A172 (cell line): ENCODE measurements at places on chromosomes 6 and 20. TPM values are rescaled to one million over a fixed set of nuclear protein-coding genes. Genes with fewer than 3 reads are reported as not detected.
A peak's percentile ranks its signal among the peaks of the same experiment; 100 is the strongest.

The BTNL2 gene
- total RNA-seq, result not detected in 2 replicates

The OR2B6 gene
- not detected in 2 replicates for total RNA-seq

DNA sequence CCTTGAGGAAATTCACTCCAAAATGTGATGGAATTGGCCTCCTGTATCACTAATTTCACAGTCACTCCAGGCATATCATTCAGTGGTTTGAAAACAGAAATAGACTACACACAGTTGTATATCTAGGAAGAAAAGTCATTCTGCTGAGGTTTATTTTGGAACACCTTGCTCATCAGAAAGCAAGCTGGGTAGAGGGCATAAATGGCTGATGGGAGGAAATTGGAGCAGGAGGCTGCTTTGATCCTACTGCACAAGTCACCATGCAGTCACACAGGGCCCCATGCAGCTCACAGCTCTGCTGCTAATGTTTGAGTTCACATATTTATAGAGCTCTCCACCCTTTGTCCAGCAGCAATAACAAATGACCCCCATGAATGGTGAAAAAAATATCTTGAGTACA, 12.3 kb downstream of the NHLRC1 start:
- no peak for DNase-seq

- DNase-seq, result no peak
Observed at GRCh38 chr20:46704714-46705377, 4.6 kb upstream of the SLC2A10 start.

DNA sequence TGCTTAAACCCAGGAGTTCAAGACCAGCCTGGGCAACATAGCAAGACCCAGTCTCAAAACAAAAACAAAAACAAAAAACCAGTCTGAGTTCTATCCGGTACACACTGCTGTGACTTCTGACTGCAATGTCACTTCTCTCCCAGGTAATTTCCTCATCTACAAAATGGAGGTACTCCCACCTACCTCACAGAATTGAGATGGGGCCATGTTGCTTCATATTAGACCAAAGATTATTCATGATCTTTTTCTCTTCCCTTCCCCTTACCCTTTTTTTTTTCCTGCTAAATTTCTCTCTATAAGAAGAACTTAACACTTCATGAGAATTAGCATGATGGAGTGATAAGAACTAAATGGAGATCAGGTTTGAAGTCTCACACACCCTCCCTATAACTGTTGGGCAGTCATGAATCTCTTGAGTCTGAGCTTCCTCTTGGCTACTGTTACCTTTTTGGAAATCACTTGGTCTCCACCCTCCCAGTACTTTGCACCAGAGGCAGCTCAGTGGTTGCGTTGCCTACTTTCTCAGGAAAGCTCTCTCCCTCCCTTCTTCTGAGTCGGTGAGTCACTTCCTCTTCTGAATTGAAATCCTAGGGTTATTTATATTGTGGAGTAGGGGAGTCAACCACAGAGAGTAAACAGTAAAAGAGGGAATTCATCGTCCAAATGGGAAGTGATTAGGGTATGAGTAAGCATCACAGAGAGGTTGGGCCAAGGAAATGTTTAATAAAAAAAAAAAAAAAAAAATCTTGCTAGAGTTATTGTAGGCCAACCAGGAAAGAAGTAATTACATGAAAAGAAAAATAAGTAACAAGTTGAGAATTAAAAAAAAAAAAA, 59.9 kb upstream of the MAP7 start:
- peak; percentile 99 for DNase-seq

The SPATS1 gene
- total RNA-seq, result not detected in 2 replicates

The FAXC gene
- total RNA-seq, result 8.1 and 10.9 TPM in 2 replicates

The TSHZ2 gene
- 0.36 TPM in 1 of 2 replicates, not detected in the other for total RNA-seq

GRCh38 chr20:3759316-3759823, 8.2 kb downstream of the ADISSP start:
- no peak for DNase-seq

The ACSS2 gene
- total RNA-seq, result 40.1 and 49.9 TPM in 2 replicates

DNA sequence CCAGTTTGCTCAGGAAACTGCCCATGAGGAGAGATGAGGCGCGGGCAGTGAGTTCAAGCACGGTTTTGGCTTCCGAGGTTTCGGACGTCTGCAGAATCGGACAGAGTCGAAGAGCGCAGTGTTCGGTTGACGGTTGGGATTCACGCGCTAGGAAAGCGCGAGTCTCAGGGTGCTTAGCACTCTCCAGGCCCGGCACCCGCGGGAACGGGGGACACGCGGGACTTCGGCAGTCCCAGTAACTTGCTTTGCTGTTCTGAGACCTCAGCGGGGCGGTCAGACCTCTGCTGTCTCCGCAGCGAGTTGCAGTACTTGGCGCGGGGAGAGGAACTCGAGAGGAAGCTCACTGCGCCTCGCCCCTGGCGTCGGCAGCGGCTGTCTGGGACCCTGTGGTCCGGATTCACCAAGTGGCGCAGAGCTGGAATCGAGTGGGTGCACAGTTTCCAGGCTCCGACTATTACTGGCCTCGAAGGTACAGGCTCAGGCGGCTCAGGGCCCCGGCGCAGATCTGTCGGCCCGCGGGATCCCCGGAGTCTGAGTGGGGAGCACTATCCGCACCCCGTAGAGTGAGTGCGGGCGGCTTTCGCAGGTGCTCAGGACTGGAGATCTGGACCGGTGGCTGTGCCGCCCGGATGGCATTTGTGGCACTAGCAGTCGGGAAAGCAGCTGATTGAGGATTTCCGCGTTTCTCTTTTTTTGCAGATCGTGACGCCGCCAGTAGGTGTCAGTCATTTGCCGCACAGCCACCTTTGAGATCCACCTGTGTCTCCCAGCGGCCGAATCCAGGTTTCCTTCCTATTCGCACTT, at the start of gene POM121L2:
POM121L2 (minus strand) TSS at position 128 of the 804 bp plus-strand sequence; CDS start at position 25, 103 bp downstream.
- no peak for DNase-seq

DNA sequence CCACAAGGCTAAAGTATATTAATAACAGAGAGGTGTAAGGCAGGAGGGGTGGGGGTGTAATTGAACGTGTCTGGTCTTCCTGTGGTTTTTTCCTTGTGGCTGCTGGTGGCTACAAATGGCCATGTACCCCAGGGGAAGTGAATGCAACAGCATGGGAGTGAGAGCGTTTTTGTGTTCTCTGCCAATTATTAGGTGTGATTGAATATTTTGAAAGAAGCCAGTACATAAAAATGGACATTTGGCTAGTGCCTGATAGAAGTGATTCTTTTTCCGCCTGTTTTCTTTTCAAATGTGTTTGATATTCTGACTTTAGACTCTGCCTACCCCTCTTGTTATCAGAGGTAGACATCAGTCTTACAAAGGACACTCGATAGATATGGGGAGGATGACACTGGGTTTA, 141.3 kb downstream of the PRL start:
- no peak for DNase-seq

GRCh38 chr20:19725373-19725772, 32.7 kb upstream of the RIN2 start:
- DNase-seq, result no peak
